ENCODE measurements at places on chromosomes 12 and 14. TPM values are rescaled to one million over a fixed set of nuclear protein-coding genes. Genes with fewer than 3 reads are reported as not detected.
A peak's percentile ranks its signal among the peaks of the same experiment; 100 is the strongest.

SAMD15 gene
- total RNA-seq: 0.77 TPM

BCL2L2 gene
- 38.3 TPM for total RNA-seq

PPP1R36 gene
- not detected for total RNA-seq

DNA sequence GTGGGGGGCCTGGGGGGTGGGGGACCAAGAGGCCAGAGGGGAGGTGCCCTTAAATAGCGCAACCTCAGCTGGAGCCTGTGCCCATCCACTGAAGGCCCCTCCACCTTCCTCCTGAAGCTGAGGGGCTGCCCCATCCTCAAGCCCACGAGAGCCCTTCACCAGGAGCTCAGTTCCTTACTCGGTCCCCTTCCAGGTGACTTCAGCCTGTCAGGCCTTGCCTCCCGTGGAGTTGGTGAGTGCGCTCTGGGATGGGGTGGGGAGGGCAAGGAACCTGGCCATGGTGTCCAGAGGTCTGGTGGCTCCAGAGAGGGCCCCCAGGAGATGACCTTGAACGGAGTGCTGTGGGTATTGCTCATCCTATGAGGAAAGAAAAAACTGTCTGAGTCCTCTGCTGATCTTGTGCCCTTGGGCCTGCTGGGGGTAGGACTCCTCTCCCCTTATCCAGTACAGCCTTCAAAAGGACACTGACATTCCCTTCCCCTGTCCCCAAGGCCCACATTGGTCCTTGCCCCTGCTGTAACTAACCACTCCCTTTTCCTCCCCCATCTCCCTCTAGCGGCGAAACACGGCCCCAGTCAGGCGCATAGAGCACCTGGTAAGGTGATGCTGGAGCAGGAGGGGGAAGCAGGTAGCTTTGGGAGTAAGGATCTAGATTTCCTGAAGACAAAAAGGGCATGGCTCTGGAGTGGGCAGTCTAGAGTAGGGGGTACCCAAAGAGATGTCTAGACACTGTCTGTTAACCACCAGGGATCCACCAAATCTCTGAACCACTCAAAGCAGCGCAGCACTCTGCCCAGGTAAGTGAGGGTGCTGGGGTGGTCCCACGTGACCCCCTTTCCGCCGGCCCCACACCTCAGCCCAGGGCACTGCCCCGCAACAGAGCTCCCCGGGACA lies 3.6 kb downstream of the TNS2 start:
- DNase-seq: peak; percentile 71

DNA sequence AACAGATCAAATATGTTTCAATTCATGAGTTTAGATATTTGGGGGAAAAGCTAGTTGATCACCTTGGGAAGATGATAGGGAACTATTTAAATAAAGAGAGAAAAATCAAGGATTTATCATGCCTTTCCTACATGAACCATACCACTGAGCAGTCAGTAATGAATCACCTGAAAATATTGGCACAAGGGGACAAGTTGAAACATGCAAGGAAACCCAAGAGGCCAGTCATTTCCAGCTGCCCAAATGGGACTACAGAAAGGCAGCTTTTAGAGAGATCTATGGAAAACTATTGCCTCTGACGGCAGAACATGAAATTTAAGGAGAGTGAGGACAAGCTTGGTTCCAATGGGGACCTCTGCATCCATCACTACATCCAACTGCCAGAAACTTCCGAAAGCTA lies 14.1 kb upstream of the ETV6 start:
- DNase-seq: no peak

GRCh38 chr12:31363831-31364230 lies 37.9 kb upstream of the SINHCAF start:
- no peak for DNase-seq

DNA sequence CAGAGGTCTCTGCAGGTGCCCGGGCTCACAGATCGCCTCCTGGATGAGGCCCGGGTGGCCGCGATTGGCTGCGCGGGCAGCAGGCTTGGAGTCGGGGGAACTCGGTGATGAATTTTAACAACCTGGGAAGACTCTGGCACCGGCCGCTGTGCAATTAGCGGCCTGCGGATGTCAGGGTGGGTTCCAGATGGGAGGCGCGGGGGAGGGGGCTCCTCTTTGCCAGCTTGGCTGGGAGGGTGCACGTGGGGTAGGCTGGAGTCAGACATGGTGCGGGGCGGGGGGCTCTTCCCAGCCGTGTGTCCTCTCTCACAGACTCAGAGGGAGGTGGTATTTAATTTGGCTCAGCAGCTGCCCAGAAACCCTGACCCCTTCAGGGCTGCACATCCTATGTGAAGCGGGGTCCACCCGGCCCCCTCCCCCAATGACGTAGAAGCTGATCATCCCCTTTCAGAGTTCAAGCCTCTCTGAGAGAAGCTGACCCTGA lies 81.4 kb downstream of the KIF26A start:
- peak; percentile 11 for DNase-seq

DNA sequence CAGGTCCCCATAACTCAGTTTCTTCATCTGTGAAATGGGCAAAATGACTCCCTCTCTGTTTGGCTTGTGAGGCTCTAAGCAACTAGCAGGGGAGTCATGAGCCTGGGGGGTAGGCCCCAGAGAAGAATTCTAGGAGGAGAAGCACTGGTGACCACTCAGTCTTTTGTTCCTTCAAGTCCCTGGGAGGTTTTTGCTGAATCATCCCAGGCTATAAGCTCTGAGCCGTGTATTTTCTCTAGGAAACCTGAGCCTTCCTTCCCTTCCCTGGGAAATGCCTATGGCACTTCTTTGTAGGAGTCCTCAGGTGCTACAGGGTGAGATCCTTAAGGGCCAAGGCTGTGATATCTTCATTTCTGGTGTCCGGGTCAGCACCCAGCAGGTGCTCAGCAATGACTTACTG lies 4.5 kb downstream of the RPH3A start:
- no peak for DNase-seq

GRCh38 chr12:30996255-30996654 lies 69.7 kb downstream of the TSPAN11 start:
- no peak for DNase-seq

GRCh38 chr12:115452751-115453281 lies 768.8 kb upstream of the TBX3 start:
- DNase-seq: no peak

GRCh38 chr14:21049271-21049673 lies 7.1 kb downstream of the RNASE7 start:
- no peak for DNase-seq

DNA sequence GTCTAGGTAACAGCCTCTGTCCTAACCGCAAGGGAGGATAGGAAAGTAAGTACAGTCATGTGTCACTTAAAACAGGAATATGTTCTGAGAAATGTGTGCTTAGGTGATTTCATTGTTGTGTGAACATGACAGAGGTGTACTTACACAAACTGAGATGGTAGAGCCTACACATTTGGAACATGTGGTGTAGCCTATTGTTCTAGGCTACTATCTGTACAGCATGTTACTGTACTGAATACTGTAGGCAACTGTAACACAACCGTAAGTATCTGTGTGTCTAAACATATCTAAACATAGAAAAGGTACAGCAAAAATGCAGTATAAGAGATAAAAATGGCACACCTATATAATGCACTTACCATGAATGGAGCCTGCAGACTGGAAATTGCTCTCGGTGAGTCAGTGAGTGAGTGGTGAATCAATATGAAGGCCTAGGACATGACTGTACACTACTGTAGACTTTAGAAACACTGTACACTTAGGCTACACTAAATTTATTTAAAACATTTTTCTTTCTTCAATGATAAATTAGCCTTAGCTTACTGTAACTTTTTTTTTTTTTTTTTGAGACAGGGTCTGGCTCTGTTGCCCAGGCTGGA lies 13.2 kb upstream of the MDM2 start:
- DNase-seq: no peak

Measured in left ventricle myocardium superior (tissue), 1 donor.